Activated naive CD8-positive, alpha-beta T cell treated with anti-CD3 and anti-CD28 coated beads, Interleukin-2, amount 10 ng/mL, durations not matched to agents 7 days and 5 days (primary cell): ENCODE measurements at places on chromosomes 1 and 21. TPM values are rescaled to one million over a fixed set of nuclear protein-coding genes. Genes with fewer than 3 reads are reported as not detected.
A peak's percentile ranks its signal among the peaks of the same experiment; 100 is the strongest.

GRCh38 chr1:60298290-60298689 is 224.7 kb upstream of the C1orf87 start:
- H3K4me3 ChIP-seq = no peak overlapping the region
- no peak for DNase-seq
- no peaks in the 10 kb centered on the region for H3K36me3 ChIP-seq
- H3K27ac ChIP-seq = no peak overlapping the region
- H3K4me1 ChIP-seq = no peaks in the 10 kb centered on the region

GRCh38 chr1:3058263-3059030 is 10.6 kb upstream of the PRDM16 start:
- no peaks in the 10 kb centered on the region for H3K36me3 ChIP-seq
- DNase-seq = no peak
- no peak overlapping the region for H3K4me3 ChIP-seq
- no peak overlapping the region for H3K27ac ChIP-seq
- no peaks in the 10 kb centered on the region for H3K4me1 ChIP-seq

DNA sequence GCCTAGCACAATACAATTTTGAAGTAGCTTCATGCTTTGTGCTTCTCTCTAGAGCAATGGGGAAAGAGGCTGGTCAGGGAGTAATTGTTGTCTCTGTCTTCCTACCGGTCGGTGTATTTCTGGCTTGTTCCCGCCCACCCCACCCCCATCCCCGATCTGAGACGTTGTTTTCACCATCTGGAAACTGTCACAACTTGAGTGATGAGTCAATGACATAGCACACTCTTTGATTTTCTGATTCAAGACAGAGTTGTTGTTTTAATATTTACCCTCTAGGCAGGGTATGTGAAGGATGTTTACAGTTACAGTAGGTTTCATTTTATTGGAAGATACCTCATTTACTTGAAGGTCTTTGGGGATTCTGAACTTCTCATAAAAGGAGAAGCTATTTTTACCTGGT is 7.0 kb downstream of the IL12RB2 start:
- DNase-seq = no peak
- peaks cover 26% of the 10 kb centered on the region for H3K36me3 ChIP-seq
- peak overlapping the region; percentile 37 for H3K27ac ChIP-seq
- H3K4me3 ChIP-seq = peak overlapping the region; percentile 36
- peaks cover 31% of the 10 kb centered on the region for H3K4me1 ChIP-seq

DNA sequence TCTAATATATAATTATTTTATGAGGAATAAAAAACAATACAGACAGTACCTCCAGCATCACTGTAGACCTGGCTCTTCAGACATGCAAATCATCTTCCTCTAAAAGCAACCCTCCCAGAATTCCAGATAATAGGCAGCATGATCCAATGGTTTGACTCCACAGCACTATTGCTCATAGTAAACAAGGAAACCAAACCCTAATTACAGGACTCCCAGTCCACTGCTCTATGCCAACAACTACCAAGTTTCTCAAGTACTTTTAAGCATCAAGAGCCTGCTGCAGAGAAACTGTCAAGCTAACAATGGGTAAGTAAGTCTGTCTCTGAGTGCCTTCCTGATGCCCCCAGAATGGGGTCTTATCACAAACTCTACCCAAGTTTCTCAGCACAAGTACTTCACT is 57.2 kb downstream of the EYA3 start:
- peaks cover 4% of the 10 kb centered on the region for H3K36me3 ChIP-seq
- H3K4me3 ChIP-seq = no peak overlapping the region
- no peaks in the 10 kb centered on the region for H3K27me3 ChIP-seq
- H3K27ac ChIP-seq = no peak overlapping the region
- no peak for DNase-seq
- H3K4me1 ChIP-seq = peaks cover 13% of the 10 kb centered on the region

OR2AK2 gene
- total RNA-seq = not detected

DNA sequence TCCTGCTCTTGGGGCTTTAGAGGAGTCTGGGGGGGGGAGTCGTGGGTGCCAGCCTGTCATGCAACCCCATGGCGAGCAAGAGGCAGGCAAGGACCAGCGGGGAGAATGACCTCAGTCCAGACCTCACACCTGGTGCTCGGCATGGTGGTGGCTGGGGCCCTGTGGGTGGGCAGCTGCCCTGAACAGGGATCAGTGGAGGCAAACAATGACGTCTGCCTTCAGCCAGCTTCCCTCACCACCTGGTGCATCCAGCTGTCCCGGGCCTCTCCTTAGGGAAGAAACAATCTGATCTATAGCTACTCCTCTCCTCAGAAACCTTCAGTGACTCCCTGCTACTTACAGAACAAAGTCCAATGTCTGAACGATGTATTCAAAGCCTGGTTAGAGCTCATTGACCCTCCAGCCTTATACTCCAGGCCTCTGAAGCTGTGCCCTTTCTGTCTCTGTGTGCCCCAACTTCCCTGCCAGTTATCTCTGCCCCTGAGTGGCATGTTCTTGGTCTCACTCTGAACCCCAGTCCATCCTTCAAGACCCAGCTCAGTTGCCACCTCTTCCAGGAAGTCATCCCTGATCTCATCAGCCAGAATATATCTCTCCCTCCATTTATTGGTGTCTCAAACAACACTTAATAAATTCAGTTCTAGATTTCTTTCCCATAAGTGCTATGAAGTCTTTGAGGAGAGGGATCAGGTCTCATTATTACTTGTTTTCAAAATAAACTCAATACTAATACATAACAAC is 6.6 kb downstream of the PADI2 start:
- H3K4me1 ChIP-seq = peaks cover 4% of the 10 kb centered on the region
- H3K27ac ChIP-seq = no peak overlapping the region
- no peak overlapping the region for H3K4me3 ChIP-seq
- H3K36me3 ChIP-seq = no peaks in the 10 kb centered on the region
- DNase-seq = no peak

- DNase-seq = no peak
- no peak overlapping the region for H3K27ac ChIP-seq
- no peaks in the 10 kb centered on the region for H3K27me3 ChIP-seq
- H3K36me3 ChIP-seq = peaks cover 44% of the 10 kb centered on the region
Observed at GRCh38 chr1:116560704-116561490, 9.9 kb downstream of the CD58 start.

MFAP2 gene
- total RNA-seq = not detected

GRCh38 chr1:234515411-234515810 is 36.4 kb upstream of the TARBP1 start:
- no peak overlapping the region for H3K4me3 ChIP-seq
- peaks cover 15% of the 10 kb centered on the region for H3K4me1 ChIP-seq
- H3K27me3 ChIP-seq = no peaks in the 10 kb centered on the region
